Posterior vena cava (tissue), 2 donors: ENCODE measurements at places on chromosomes 6 and 20.

GRCh38 chr20:2114990-2115681 is 13.5 kb downstream of the STK35 start:
- DNase-seq, result no peak

GRCh38 chr6:108684771-108685329 is 124.1 kb downstream of the FOXO3 start:
- no peak for DNase-seq

DNA sequence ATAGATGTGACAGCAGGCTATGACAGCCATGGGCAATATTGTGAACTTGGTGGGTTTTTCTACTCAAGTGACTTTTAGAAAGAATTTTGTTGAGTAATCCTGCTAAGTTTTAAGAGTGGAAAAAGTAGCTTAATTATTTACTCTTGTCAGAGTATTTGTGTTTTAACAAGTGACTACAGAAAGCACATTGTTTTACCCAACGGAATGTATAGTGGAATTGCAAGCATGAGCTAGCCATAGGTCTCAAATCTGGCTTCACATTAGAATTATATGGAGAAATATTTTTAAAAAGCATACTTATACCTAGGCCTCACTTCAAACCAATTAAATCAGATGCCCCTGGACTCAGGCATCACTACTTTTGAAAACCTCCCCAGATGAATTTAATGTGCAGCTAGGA is 35.5 kb upstream of the GOPC start:
- no peak for DNase-seq

DNA sequence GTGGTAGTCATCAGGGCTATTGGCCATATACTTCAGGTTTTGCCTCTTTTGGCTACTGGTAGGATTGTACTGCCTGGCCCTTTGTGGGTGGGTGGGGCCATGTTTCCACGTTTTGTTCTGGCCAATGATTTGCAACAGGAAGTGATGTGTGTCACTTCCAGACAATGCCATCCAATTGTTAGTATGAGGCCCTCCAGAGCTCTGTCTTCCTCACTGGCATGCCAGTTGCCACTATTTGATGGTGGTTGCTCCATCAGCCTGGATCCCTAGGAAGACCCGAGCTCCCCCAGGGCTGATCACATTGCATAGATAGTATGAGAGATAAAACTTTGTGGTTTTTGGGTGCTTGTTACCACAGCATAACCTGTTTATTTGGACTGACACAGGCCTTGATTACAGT is 7.7 kb upstream of the LRRN4 start:
- DNase-seq, result no peak

- DNase-seq, result peak; percentile 93
These were observed 8.3 kb upstream of the NCOA3 start for GRCh38 chr20:47493175-47493962.

- DNase-seq, result no peak
These were observed 15.1 kb upstream of the RBPJL start for GRCh38 chr20:45291526-45291925.

DNA sequence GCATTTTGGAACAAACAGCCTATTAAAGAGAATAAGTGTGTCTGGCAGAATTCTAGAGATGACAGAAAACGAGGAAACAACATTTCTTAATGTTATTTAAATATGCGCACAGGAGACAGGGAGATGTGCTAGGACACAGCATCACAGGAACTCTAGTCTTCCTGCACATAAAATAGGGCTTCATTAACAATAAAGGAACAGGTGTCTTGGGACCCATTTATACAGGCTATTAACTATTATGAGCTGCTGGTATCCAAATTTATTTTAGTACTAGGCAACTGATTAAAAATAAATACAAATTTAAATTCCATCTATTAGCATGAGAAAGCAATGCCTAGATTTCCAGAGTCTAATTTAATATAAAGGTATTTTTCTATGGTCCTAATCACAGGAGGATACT is 102.3 kb downstream of the PDSS2 start:
- DNase-seq, result no peak
